ENCODE measurements at places on chromosomes 11 and 22.

- no peak for DNase-seq
These were observed 80.3 kb downstream of the ETS1 start for GRCh38 chr11:128506999-128507611.

DNA sequence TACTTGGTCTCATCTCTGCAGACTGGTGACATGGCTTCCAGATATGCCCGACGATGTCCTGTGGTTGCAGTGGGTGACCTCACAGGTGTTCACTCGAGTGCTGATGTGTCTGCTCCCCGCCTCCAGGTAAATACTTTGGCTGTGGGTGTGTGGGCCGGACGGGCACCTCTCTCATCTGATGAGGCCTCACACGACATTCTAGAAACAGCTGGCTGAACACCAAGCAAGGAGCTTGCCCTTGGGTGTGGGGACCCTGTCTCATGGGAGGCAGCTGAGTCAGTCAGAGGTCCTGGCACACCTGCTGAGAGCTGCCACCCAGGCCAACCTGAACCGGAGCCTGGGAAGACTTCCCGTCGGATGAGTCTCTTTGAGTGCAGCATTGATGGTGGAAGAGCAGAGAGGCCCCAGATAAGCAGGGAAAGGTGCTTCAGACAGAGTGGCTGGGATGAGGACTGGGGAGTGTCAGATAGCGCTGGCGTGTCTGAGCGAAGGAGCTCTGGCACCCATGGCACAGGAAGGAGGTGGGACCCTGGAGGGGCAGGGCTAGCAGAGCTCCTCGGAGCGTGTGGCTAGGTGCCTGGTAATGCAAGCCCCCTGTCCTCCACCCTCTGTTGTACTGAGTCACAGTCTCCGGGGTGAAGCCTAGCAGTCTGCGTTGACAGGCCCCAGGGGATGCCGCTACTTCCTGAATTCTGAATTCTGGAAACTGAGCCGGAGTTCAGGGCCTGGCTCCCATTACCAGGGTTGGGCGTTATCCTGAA lies 10.4 kb upstream of the SAMM50 start:
- DNase-seq: no peak

- no peak for DNase-seq
These were observed 77.7 kb downstream of the MORC2 start for GRCh38 chr22:30890686-30891442.

- no peak for DNase-seq
These were observed 27.8 kb upstream of the CARS1 start for GRCh38 chr11:3085052-3085451.

DNA sequence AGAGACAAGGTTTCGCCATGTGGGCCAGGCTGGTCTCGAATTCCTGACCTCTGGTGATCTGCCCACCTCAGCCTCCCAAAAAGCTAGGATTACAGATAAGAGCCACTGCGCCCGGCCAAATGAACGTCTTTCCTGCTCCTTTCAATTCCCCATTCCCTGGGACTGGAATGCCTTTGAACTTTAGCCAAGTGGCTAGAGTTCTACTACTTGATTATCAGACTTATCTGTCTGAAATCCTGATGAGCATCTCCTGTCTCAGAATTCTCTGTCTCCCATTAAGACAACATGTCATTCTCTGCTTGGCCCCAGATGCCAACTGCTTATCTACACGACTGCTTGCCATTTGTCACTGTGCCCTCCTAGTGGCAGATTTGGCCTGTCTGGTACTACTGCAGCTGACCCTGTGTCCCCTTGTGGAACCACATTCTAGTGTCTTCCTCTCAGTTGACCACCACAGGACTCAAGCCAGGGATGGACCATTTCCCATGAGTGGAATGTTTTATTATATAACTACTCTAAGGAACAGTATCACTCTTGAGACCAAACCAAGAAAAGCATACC lies 33.1 kb upstream of the IPO7 start:
- no peak for DNase-seq

DNA sequence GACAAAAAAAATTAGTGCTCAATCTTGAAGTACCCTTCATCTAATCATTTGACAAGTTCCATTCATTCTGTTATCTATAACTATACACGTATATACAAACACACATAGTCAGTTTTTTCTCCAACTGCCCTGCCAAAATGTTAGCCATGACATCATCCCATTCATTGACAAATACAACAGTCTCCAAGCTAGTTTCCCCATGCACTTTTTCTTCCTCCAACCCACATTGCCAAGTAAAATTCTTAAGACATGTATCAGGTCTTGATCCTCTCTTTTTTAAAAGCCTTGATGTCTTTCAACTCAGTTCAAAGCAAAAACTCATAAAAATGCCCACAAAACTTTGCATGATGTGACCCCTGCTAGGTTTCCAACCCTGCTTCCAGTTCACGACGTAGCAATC lies 58.1 kb downstream of the DDI1 start:
- no peak for DNase-seq

GRCh38 chr11:10490398-10491241 lies 35.6 kb downstream of the AMPD3 start:
- no peak for DNase-seq

DNA sequence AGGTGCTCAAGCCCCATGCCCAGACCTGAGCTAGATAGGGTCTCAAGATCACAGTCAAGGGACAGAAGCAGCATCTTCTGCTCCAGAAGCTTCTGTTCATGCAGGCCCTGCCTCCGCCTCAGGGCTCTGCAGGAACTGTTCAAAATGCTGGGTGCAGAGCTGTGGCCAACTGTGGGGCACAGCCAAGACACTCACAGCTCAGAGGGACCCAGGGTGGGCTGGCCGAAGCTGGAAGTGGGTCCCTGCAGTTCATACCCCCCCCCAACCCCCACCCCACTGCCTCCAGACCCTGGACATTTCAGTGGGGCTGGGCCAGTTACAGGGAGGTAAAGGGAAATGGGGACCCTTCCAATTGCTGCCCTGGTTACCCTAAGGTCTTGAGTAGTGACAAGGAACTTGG lies 129.0 kb downstream of the CRYBB2 start:
- DNase-seq: no peak

- peak; percentile 16 for DNase-seq
These were observed 759 bp downstream of the DESI1 start for GRCh38 chr22:41619979-41620588.

GRCh38 chr22:30697975-30698374 lies 3.3 kb downstream of the OSBP2 start:
- DNase-seq: no peak

DNA sequence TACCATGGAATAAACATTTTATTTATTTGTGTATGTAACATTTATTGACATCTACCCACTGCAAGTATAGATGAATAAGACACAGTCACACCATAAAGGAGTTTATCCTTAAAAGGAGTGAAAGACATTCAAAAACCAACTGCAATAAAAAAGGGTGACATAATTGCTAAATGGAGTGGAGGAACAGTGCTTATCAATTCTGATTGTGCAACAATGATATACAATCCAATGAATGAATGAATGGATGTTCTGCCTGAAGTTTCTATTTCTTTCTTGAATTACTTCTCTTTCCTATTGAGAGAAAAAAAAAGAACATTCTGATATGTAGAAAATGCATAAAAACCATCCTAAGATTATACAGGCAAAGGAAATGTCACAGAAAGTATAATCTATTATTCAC lies 10.0 kb downstream of the MMP7 start:
- no peak for DNase-seq

DNA sequence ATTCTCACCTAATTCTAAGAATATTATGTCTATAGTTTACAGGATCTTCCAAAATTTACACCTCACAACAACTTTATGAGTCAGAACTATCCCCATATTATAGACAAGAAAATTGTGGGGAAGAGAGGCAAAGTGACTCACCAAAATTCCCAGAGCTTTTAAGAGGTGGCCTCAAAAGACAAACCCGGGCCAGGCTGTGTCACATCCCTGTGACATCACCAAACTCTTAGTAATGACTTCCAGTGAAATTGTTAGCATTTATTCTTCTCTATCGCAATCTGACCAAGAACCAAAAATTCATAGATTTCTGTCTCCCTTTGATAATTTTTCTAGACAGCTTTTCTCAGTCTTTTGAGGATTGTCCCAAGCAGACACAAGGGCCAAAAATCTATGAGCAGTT lies 134.3 kb downstream of the SNX19 start:
- DNase-seq: no peak

- no peak for DNase-seq
These were observed 133.7 kb downstream of the SNX19 start for GRCh38 chr11:130782361-130783222.

DNA sequence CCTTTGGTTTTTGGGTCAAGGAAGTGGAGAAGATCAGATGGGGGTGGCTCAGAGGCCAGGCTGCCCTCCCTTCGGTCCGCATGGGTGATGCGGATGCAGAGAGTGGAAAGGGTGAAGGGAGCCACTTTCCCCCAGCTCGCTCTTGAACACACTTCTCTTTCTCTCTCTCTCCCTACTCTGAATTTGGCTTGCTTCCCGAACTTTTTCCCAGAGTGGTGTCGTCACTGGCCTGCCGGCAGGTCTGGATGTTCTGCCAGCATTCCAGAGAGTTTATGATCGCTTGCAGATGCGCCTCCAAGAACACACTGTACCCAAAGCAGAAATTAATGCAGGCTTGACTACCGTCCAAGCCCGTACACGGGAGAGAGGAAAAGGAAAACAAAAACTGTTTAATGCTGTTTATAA lies 103.2 kb downstream of the ZBTB16 start:
- no peak for DNase-seq

DNA sequence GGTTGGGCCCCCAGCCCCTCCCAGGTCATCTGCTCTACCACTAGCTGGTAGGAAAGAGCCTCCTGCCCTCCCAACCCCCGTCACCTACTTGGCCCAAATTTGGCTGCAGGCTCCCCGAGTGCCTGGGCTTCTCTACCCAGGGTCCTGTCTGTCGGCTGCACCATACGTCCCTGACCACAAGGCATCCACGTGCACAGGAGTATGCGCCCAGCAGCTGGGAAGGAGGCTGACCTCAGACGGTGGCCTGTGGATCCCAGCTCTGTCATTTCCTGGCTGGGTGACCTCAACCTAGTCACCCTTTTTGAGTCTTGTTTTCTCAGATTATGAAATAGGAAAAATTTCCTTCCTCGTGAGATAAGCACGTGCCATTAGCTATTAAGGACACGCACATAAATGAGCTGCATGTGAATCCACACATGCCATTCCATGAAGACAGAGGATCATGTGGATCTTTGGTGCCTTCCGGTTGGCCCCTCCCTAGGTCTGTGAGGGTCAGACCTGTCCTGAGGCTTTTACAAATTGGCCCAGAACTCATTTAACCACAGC lies 13.7 kb downstream of the CYB561A3 start:
- DNase-seq: no peak

GRCh38 chr11:105609832-105610781 lies at the start of gene GRIA4:
Gene GRIA4, plus strand, starts transcription at chr11:105610073. Its CDS starts 925 bp downstream, at chr11:105610998.
- no peak for DNase-seq

DNA sequence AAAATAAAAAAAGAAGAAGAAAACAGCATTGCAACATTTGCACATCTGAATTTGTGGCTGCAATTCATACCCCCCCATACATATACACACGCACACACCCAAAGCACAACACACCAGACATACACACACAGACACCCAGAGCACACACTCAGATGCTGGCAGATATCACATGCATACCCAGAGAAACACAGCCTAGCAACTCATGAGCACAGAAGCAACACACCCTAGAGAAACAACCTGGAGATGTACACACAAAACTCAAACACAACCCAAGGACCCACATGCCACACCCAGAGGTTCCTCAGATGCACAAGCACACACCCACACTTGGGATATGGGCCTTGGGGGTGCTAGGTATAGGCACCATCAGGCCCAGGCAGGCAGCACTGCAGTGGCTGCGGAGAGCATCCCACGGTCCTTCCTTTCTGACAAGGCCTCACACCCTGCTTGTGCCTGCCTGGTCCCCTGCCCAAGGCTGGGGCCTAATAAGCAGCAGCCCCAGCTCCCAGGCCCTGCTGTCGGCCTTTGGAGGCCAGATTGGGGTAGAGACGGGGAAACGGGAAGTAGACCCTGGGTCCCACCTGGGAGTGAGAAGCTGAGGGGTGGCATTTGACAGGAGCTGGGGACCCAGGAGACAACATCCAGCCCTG lies 3.1 kb downstream of the CST6 start:
- no peak for DNase-seq

DNA sequence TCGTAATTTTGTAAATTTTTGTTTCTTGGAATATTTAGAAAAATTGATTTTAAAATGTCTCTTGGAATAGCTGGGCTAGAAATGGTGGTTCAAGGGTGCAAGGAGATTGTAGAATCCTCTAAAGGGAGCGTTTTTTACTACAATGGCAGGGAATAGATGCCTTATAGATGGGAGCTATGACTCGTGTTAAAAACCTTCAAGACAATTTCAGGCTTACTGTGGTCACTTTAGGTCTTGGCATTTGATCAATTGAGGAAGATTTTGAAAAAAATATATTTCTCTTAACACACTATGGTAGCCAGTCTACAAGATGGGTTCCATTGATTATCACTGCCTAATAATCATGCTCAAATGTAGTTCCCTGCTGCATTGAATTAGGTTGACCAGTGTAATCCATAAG lies 25.0 kb downstream of the METTL15 start:
- no peak for DNase-seq

DNA sequence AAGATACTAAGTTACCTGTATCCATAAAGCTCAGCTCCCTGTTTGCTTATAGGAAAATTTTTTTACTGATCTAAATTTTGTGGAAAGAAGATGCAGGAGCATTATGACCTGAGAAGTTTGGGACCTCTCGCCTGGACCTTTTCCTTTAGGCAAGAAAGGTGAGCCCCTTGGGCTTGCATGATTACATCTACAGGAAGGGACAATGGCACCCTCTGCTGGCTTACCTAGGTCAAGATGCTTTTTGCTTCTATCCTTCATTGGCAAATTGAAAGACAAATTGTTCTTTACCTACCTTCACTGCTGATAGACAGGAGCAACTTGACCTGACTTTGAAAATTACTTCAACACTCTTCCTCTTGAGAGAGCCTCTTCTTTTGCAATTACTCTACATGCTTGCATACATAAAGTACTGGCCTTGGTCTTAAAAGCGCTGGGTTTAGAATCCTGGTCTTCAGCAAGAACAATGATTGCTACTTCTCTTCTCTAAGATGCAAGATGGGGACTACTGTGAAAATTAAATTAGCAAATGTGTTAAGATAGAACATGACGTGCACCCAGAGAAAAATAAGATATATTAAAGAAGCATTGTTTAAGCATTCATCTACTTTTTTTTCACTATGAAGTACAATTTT lies 147.2 kb downstream of the TRPC6 start:
- no peak for DNase-seq

DNA sequence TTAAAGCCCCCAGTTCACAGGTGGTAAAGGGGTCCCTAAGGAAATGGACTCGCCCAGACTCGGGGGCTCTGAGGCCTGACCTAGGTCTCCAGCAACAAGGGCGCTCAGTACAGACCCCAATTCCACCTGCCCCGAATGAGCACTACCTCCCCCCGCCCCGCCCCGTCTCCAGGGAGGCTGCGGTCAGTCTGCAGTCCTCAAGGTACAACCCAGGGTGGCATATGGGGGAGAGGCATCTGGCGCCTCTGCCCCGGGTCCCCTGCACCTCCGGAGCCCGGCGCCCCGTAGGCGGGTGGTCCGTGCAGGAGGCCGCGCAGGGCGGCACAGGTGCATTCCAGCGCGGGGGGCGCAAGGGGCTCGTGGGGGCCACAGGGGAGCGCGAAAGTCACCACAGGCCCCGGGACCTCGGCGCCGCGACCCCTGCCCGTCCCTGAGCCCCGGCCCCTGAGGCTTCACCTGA lies 361 bp downstream of the CTSD start:
- DNase-seq: no peak

All from stimulated activated CD8-positive, alpha-beta memory T cell treated with anti-CD3 and anti-CD28 coated beads, Interleukin-15, amount 100 ng/mL, for 4 hours (primary cell).